ENCODE measurements at places on chromosomes 12 and 14.

GRCh38 chr12:29026419-29026818 lies 122.7 kb upstream of the FAR2 start:
- DNase-seq = no peak

- DNase-seq = no peak
Measured at GRCh38 chr12:112096667-112097066, 11.9 kb downstream of the NAA25 start.

DNA sequence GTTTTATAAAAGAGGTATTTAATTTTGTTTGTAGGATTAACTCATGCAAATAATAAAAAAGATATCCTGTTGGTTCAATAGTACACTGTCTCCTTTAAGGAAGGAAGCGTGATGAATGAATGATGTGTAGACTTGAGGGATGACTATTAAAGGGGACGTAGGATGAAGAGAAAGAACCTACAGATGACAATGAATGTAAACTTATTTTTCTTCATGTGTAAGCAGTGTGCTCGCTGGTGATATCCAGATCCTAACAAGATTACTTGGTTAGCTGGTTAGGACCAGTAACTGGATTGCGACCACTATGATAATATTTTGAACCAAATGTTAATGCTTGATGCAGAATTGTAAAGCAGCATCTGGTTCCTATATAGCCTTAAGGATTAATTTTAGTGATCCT lies 2.6 kb downstream of the ARF6 start:
- no peak for DNase-seq

DNA sequence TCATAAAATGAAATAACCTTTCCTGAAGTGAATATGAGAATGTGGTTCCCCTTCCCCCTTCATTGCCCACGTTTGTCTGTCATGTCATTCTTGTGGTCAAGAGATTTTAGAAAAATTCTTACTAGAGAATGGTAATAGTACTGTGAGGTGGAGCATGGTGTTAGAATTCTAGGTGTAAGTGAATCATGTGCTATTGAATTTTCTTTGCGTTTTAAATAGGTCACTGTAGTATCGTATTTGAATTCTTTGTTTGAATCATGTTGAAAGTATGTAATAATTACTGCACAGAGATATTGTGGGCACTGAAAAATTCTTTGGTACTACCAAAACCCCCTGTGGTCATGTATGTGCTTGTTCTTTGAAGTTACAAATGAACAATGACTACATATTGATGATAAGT lies 49.9 kb downstream of the FUT8 start:
- DNase-seq = no peak

- DNase-seq = peak; percentile 59
Measured at GRCh38 chr12:49777800-49778748, 36.7 kb downstream of the TMBIM6 start.

DNA sequence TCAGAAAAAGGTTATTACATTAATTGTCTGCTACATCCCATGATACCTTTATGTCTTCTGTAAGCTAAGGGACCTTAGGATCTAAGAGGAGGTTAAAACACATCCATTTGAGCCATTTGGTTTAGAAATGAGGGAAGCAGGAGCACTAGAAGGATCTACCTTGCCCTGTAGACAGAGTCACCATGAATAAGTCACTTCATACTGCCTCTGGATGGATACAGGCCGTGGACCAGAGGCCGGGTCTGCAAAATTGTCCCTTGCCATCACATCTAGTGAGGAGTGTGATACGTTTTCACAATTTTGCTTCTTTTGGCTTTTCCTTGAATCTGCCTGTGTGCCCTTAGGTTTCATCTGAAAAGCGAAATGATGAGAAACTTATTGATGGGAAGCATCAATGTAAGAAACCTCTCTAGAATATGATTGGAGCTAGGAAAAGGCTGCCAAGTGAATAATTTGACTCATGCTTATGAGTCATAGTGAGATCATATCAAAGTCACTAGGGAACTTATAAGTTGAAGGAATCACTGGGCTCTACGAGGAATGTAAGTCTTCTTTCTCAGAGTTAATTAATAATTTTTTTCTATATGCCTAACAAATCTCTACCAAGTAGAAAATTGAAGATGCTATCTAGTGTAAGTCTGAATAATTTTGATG lies 10.8 kb downstream of the GLRX5 start:
- DNase-seq = no peak

- no peak for DNase-seq
Measured at GRCh38 chr14:93113678-93114067, 2.1 kb downstream of the ITPK1 start.

Data from stimulated activated CD8-positive, alpha-beta memory T cell treated with anti-CD3 and anti-CD28 coated beads, Interleukin-4, amount 100 ng/mL, for 1 hour (primary cell).